Activated B cell treated with CpG ODN at 0.5 μM for 24 hours (primary cell): ENCODE measurements at places on chromosomes 12 and 14.

- DNase-seq = peak; percentile 52
These were observed 80.3 kb downstream of the WDR20 start for GRCh38 chr14:102220031-102220430.

GRCh38 chr12:113755098-113755497, 211.0 kb downstream of the RBM19 start:
- no peak for DNase-seq

GRCh38 chr12:47068539-47068938, 10.9 kb upstream of the PCED1B start:
- no peak for DNase-seq

- no peak for DNase-seq
These were observed 572.0 kb upstream of the ATP2B1 start for GRCh38 chr12:90280564-90281058.

- DNase-seq = no peak
These were observed 23.4 kb upstream of the LRP6 start for GRCh38 chr12:12290206-12290605.

- DNase-seq = no peak
These were observed 142.4 kb downstream of the DPF3 start for GRCh38 chr14:72751276-72752033.

DNA sequence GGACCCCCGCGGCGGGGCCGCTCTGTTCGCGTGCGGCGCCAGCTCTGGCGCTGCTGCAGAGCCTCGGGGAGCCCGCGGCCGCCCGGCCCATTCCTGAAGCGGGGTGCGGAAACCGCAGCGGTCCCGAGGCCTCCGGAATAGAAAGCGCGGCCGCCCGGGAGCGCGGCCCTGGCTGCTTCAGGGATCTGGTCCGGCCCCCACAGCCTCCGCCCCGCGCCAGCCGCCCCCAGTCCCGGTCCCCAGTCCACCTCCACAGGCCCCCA, 204 bp downstream of the HSP90AA1 start:
- no peak for DNase-seq

DNA sequence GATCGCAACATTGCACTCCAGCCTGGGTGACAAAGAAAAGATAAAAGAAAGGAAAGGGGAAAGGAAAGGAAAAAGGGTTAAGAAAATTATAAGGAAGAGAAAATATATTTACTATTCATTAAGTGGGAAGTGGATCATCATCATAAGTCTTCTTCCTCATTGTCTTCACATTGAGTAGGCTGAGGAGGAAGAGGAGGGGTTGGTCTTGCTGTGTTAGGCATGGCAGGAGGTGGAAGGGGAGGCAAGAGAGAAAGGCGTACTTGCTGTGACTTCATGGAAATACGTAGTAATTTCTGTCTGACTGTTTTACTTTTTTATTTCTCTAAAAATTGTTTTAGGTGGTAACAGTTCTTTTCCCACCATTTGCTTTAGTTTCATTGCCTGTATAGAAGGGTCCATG, 26.2 kb downstream of the FAM177A1 start:
- no peak for DNase-seq

- no peak for DNase-seq
These were observed 147.1 kb downstream of the TMX1 start for GRCh38 chr14:51386983-51387735.

GRCh38 chr12:116665666-116666304, 72.1 kb downstream of the SPRING1 start:
- no peak for DNase-seq

DNA sequence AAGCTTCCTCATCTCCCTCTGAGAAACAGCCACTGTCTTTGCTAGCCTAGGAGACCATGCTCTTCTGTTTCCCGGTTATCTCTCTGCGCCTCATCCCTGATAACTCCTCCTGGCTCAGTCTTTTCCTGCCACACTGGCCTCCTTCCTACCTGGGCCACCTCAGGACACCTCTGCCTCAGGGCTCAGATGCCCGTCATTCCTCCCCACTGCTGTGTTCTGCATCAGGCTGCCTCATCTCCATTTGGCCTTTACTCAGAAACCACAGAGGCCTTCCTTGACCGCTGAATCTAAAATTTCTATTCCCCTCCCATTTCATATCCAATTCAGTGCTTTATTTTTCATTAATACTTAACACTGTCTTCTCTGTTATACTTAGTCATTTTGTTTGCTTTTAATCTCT, 311.0 kb upstream of the RGS6 start:
- no peak for DNase-seq
